ENCODE measurements at places on chromosomes 6 and 20.
A peak's percentile ranks its signal among the peaks of the same experiment; 100 is the strongest.

GRCh38 chr20:49562311-49563014 lies 5.5 kb downstream of the PTGIS start:
- no peaks in the 10 kb centered on the region for H3K27me3 ChIP-seq
- peak; percentile 94 for DNase-seq

- DNase-seq = no peak
- no peak overlapping the region for H3K27ac ChIP-seq
- no peak overlapping the region for H3K4me3 ChIP-seq
- no peaks in the 10 kb centered on the region for H3K27me3 ChIP-seq
- H3K4me1 ChIP-seq = peaks cover 8% of the 10 kb centered on the region
These were observed 5.8 kb downstream of the TXNDC5 start for GRCh38 chr6:7904654-7905319.

- H3K4me3 ChIP-seq = no peak overlapping the region
- no peak for DNase-seq
- H3K4me1 ChIP-seq = no peaks in the 10 kb centered on the region
These were observed 89.6 kb upstream of the DOK5 start for GRCh38 chr20:54385746-54386145.

DNA sequence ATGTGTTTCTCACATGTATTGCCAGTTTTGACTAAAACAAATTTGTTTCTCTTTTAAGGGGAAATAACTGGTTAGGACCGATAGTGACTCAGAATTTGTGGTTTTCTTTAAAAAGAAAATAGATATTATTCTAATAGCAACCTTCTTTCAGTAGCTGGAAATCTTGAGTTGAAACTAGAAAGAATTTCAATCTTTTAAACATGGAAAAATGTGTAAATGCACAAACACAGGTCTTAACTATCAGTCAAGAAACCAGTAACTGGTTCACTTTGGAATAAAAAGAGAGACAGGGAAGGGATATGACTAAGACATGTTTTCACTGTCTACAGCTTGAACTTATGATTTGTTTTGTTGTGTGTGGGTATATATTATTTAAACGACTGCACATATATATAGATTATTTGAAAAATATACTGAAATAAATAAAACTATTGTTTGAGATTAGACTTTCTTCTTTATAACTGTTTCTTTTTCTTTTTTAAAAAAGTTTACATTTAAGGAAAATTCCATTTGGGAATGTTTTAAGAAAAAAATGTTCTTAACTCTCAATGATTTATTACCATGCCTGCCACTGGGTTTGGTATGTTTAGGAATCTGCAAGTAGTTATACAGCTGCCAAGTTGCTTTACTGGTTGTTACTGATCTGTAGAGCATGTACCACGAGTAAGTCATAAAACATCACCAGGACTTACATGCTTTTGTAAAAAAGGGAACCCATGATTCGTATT lies 753.3 kb upstream of the MARCKS start:
- DNase-seq = no peak
- H3K36me3 ChIP-seq = no peaks in the 10 kb centered on the region
- H3K4me3 ChIP-seq = no peak overlapping the region
- H3K27me3 ChIP-seq = no peaks in the 10 kb centered on the region
- H3K4me1 ChIP-seq = no peaks in the 10 kb centered on the region

- DNase-seq = no peak
- H3K4me3 ChIP-seq = no peak overlapping the region
- no peak overlapping the region for H3K27ac ChIP-seq
- H3K36me3 ChIP-seq = no peaks in the 10 kb centered on the region
- H3K4me1 ChIP-seq = no peaks in the 10 kb centered on the region
These were observed 103.9 kb downstream of the EPM2A start for GRCh38 chr6:145631374-145631773.

DNA sequence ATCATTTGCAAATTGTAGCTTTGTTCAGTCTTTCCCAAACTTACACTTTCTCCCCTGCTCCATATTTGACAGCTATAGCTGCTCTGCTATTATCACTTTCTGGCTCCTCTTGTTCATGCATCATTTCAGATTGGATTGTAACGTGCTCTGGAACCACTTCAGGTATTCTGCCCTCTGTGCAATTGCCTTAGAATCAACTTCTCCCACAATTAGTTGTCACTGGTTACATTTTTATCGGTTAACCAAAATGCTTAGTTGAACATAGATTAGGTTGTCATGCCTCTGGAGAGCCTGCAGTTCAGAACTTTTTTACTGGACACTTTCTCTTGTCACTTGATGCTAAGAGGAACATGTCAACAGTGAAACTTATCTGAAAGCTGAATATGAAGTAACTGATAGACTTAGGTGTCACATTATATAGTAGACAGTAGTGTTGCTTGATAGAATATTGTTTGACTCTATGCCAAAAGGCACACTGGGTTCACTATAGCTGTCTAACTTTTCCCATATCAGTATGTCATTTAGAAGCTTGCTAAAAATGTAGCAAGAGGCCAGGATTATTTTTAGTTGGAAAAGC lies 127.7 kb upstream of the PTPRK start:
- no peak overlapping the region for H3K27ac ChIP-seq
- no peaks in the 10 kb centered on the region for H3K4me1 ChIP-seq

- peak; percentile 40 for DNase-seq
- H3K36me3 ChIP-seq = no peaks in the 10 kb centered on the region
- H3K4me1 ChIP-seq = no peaks in the 10 kb centered on the region
- no peaks in the 10 kb centered on the region for H3K27me3 ChIP-seq
- H3K27ac ChIP-seq = peak overlapping the region; percentile 40
These were observed 103.2 kb upstream of the BEND6 start for GRCh38 chr6:56851541-56852259.

- DNase-seq = no peak
- H3K4me3 ChIP-seq = peak overlapping the region; percentile 96
- no peaks in the 10 kb centered on the region for H3K27me3 ChIP-seq
- H3K27ac ChIP-seq = peak overlapping the region; percentile 98
- H3K36me3 ChIP-seq = no peaks in the 10 kb centered on the region
These were observed 1.6 kb upstream of the SYNCRIP start for GRCh38 chr6:85644279-85644762.

- H3K4me1 ChIP-seq = no peaks in the 10 kb centered on the region
- peak within 1 kb of the TSS; percentile 85 for H3K4me3 ChIP-seq
- peak within 1 kb of the TSS; percentile 80 for H3K27ac ChIP-seq
- DNase-seq = peak; percentile 60
- no peaks in the 10 kb centered on the region for H3K27me3 ChIP-seq
- H3K36me3 ChIP-seq = no peaks in the 10 kb centered on the region
These were observed at the start of gene DCBLD1 for GRCh38 chr6:117482240-117483003. Gene DCBLD1 (plus strand): TSS chr6:117482674. CDS start chr6:117482782, 108 bp downstream.

- peaks cover 10% of the 10 kb centered on the region for H3K4me1 ChIP-seq
- no peak overlapping the region for H3K27ac ChIP-seq
- no peaks in the 10 kb centered on the region for H3K36me3 ChIP-seq
- H3K27me3 ChIP-seq = no peaks in the 10 kb centered on the region
- no peak for DNase-seq
These were observed 9.8 kb downstream of the FOXO3 start for GRCh38 chr6:108570517-108570916.

DNA sequence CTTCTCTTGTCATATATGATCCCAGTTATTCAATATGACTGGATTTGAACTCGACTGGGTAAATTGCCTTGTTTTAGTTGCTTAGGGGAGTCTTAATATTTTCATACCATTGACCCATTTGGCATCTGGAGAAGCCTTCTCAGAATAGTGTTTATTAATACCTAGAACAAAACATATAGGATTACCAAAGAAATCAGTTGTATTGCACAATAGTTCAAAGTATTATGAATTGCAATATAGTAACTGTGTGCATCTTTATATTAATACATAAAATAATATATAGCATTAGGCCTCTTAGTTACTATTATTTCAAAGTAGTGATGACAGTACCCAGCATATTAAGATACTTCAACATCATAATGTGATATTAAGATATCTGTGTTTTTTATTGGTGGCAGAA lies 177.8 kb downstream of the PLCB4 start:
- H3K4me3 ChIP-seq = no peak overlapping the region
- no peaks in the 10 kb centered on the region for H3K36me3 ChIP-seq
- no peaks in the 10 kb centered on the region for H3K27me3 ChIP-seq
